IPS DF 6.9 (cell line): ENCODE measurements at places on chromosomes 12 and 14.

- H3K27ac ChIP-seq = no peak overlapping the region
- no peaks in the 10 kb centered on the region for H3K36me3 ChIP-seq
- peak overlapping the region; percentile 63; the same call in 1 of the 2 replicates for H3K4me3 ChIP-seq
Observed at GRCh38 chr12:13044906-13045299, 722 bp downstream of the FAM234B start.

GRCh38 chr14:36069535-36069900, 107.0 kb downstream of the PTCSC3 start:
- no peak overlapping the region for H3K4me3 ChIP-seq
- no peaks in the 10 kb centered on the region for H3K36me3 ChIP-seq
- peak; percentile 79 for DNase-seq

DNA sequence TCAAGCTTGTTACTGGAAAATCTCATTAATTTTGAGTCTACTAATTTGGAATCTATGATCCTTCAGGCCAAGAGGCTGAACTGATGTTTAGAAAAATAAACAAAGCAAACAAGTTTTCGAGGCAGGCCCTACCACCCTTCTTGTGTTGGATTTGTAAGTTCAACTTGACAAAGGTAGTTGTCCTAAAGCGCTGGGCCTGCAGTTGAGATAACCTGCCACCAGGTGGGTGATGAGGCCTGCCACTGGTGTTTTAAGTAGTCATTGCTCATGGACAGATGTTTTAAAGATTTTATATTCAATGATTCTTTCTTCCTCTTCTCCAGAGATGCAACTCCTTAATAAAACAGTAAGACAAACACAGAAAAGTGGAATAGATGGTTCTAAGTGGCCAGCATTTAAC, 19.4 kb downstream of the ACVRL1 start:
- peaks cover 1% of the 10 kb centered on the region; the same call in 1 of the 2 replicates for H3K4me1 ChIP-seq
- H3K4me3 ChIP-seq = no peak overlapping the region
- H3K36me3 ChIP-seq = no peaks in the 10 kb centered on the region
- no peak overlapping the region for H3K27ac ChIP-seq

GRCh38 chr12:97745406-97746101, 282.9 kb downstream of the RMST start:
- no peaks in the 10 kb centered on the region for H3K27me3 ChIP-seq
- no peaks in the 10 kb centered on the region for H3K36me3 ChIP-seq
- no peak overlapping the region for H3K4me3 ChIP-seq
- DNase-seq = no peak
- no peak overlapping the region for H3K27ac ChIP-seq

DNA sequence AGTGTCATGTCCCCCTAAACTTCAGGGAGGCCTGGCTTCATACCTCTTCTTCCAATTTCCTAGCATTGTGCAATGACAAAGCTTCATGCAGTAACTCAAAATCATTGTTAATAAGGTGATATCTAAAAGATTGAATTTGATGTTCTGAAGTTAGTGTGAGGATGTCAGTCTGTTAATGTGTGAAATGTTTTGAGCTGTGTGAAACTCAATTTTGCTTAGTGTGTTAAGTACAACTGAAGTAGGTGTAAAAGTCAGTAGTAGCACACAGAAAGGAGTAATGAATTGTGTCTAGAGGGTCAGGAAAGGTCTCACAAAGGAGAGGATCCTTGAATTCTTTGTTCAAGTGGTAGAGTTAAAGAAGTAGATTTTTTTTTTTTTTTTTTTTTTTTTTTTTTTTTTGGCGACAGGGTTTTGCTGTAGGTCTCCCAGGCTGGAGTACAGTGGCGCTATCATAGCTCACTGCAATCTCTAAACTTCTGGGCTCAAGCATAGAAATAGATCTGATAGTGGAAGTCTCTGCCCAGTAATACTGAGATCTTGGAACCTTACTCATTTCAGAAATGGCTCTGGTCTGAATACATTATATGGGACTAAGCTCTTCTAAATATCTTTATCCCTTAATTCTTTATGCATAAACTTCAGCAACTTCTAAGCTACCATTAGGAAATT, 63.9 kb downstream of the FUT8 start:
- DNase-seq = no peak
- no peak overlapping the region for H3K4me3 ChIP-seq
- no peaks in the 10 kb centered on the region for H3K4me1 ChIP-seq

GRCh38 chr12:109858764-109859163, 21.6 kb downstream of the GLTP start:
- no peak overlapping the region for H3K27ac ChIP-seq
- H3K4me1 ChIP-seq = no peaks in the 10 kb centered on the region
- H3K36me3 ChIP-seq = peaks cover 8% of the 10 kb centered on the region; the same call in 1 of the 2 replicates
- H3K27me3 ChIP-seq = no peaks in the 10 kb centered on the region
- DNase-seq = no peak
- no peak overlapping the region for H3K4me3 ChIP-seq

- H3K27me3 ChIP-seq = no peaks in the 10 kb centered on the region
- no peaks in the 10 kb centered on the region for H3K36me3 ChIP-seq
- no peak overlapping the region for H3K27ac ChIP-seq
- no peak for DNase-seq
- H3K4me1 ChIP-seq = no peaks in the 10 kb centered on the region; the same call in 1 of the 2 replicates
- no peak overlapping the region for H3K4me3 ChIP-seq
Observed at GRCh38 chr12:57031138-57031725, 14.9 kb upstream of the TAC3 start.

DNA sequence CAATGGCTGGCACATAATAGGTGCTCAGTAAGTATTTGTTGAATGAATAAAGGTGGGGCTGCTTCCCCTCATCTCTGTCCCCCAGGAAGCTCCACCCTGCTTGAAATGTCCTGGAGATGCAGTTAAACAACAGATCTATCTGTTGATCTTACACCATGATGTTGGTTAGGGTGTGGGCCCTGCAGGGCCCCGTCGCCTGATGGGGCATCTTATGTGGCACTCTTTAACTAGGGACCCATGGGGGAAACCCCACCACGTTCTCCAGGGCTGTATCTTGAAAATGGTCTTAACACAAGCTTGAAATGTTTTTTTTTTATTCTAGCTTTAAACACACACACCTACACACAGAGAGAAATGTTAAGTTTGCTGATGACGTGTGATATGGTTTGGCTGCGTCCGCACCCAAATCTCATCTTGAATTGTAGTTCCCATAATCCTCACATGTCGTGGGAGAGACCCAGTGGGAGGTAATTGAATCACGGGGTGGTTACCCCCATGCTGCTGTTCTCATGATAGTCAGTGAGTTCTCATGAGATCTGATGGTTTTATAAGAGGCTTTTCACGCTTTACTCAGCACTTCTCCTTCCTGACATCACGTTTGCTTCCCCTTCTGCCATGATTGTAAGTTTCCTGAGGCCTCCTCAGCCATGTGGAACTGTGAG, 741.7 kb downstream of the VRK1 start:
- DNase-seq = no peak
- no peak overlapping the region for H3K4me3 ChIP-seq
- H3K27me3 ChIP-seq = no peaks in the 10 kb centered on the region
- no peak overlapping the region for H3K27ac ChIP-seq
- no peaks in the 10 kb centered on the region for H3K36me3 ChIP-seq

DNA sequence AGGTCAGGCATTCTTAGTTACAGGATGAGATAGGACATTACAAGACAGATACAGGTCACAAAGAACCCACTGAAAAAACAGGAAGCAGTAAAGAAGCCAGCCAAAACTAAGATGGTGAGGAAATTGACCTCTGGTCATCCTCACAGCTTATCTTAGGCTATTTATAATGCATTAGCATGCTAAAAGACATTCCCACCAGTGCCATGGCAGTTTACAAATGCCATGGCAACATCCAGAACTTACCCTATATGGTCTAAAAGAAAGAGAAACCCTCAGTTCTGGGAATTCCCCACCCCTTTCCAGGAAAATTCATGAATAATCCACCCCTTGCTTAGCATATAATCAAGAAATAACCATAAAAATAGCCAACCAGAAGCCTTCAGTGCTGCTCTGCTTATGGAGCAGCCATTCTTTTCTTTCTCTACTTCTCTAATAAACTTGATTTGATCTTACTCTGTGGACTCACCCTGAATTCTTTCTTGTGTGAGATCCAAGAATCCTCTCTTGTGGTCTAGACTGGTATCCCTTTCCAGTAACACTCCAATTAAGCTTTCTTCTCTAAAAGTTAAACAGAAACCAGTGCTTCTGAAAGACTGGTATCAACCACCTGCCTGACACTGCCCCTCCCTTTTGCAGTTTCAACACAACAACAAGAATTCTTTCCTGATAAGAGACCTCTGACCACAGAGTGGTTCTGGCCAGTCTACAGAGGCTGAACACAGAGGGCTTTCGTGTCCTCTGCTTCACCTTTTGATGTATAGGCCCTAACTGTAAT, 86.9 kb downstream of the BCAT1 start:
- no peaks in the 10 kb centered on the region; the same call in 1 of the 2 replicates for H3K36me3 ChIP-seq
- no peak for DNase-seq
- H3K27me3 ChIP-seq = no peaks in the 10 kb centered on the region
- H3K4me1 ChIP-seq = no peaks in the 10 kb centered on the region

GRCh38 chr14:79578470-79578869, 632.8 kb downstream of the DIO2 start:
- peaks cover 1% of the 10 kb centered on the region; the same call in 1 of the 2 replicates for H3K4me1 ChIP-seq
- no peaks in the 10 kb centered on the region for H3K27me3 ChIP-seq
- H3K27ac ChIP-seq = no peak overlapping the region
- no peak overlapping the region for H3K4me3 ChIP-seq
- no peak for DNase-seq
- no peaks in the 10 kb centered on the region for H3K36me3 ChIP-seq

GRCh38 chr12:8088574-8088973, 6.5 kb downstream of the NECAP1 start:
- H3K27ac ChIP-seq = no peak overlapping the region
- H3K4me1 ChIP-seq = no peaks in the 10 kb centered on the region
- peaks cover 10% of the 10 kb centered on the region; the same call in 1 of the 2 replicates for H3K36me3 ChIP-seq
- DNase-seq = no peak

- H3K36me3 ChIP-seq = no peaks in the 10 kb centered on the region
- H3K4me3 ChIP-seq = peak overlapping the region; percentile 92
Observed at GRCh38 chr12:48105321-48105866, 485 bp downstream of the SENP1 start.

GRCh38 chr12:116898669-116899068, 12.1 kb upstream of the FBXW8 start:
- no peak overlapping the region for H3K4me3 ChIP-seq
- H3K27me3 ChIP-seq = no peaks in the 10 kb centered on the region
- no peaks in the 10 kb centered on the region for H3K36me3 ChIP-seq
- H3K4me1 ChIP-seq = no peaks in the 10 kb centered on the region

DNA sequence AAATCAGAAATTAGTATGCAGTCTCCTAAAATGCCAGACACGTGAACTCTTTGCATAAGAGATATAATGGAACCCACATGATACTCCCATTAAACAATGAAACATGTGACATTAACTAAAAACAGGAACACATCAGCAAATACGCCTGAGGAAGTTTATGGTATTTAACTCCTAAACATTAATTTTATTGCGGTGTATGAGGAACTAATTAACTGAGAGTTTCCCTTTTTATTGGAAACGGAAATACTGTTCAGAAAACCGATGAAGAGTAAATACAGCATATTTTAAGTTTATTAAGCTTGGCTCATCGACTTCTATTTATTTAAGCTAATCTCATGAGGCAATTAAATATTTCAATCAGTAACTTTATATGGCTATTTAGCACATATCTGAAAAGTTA, 290.3 kb downstream of the SOX5 start:
- H3K27ac ChIP-seq = no peak overlapping the region
- DNase-seq = no peak
- H3K36me3 ChIP-seq = no peaks in the 10 kb centered on the region
- H3K27me3 ChIP-seq = no peaks in the 10 kb centered on the region

DNA sequence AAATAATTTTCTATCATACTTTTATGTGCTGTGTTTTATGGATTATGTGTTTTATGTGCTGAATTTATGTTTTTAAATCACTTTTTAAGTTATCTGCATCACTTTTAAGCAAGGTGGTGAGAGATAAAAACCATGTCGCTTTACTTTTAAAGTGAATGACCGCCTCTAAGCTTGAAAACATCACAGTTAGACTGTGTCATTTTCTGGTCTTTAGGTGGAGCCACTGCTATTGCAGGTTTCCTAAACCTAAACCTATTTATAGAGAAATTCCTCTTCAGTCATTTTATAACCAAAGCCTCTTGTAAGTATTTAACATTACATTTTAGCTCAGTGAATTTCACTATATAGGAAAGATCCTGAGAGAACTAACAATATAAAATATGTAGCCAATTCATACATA, 21.0 kb upstream of the MDM2 start:
- H3K4me1 ChIP-seq = no peaks in the 10 kb centered on the region
- no peaks in the 10 kb centered on the region for H3K36me3 ChIP-seq
- no peak overlapping the region for H3K4me3 ChIP-seq

DNA sequence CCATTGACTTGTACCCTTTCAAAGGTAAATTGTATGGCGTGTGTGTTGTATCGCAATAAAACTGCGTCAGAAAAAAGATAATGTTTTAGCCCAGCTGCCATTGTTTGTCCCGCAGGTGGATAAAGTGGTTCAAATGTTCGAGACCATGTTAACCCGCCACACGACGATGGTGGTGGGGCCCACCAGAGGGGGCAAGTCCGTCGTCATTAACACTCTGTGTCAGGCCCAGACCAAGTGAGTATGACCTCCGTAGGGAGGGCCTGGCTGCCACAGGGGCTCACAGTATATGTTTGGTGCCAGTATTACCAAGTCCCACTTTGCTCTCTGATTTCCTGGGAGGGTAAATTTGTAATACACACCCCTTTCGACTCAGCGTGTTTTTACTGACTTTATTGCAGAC, 96.9 kb downstream of the DNAH10 start:
- H3K4me1 ChIP-seq = no peaks in the 10 kb centered on the region
- peak; percentile 11 for DNase-seq
- no peak overlapping the region for H3K27ac ChIP-seq
- H3K36me3 ChIP-seq = no peaks in the 10 kb centered on the region
- H3K4me3 ChIP-seq = no peak overlapping the region
